ENCODE measurements at places on chromosomes 1 and 21.

- no peak for DNase-seq
These were observed 2.8 kb upstream of the ZNF678 start for GRCh38 chr1:227560393-227561173.

DNA sequence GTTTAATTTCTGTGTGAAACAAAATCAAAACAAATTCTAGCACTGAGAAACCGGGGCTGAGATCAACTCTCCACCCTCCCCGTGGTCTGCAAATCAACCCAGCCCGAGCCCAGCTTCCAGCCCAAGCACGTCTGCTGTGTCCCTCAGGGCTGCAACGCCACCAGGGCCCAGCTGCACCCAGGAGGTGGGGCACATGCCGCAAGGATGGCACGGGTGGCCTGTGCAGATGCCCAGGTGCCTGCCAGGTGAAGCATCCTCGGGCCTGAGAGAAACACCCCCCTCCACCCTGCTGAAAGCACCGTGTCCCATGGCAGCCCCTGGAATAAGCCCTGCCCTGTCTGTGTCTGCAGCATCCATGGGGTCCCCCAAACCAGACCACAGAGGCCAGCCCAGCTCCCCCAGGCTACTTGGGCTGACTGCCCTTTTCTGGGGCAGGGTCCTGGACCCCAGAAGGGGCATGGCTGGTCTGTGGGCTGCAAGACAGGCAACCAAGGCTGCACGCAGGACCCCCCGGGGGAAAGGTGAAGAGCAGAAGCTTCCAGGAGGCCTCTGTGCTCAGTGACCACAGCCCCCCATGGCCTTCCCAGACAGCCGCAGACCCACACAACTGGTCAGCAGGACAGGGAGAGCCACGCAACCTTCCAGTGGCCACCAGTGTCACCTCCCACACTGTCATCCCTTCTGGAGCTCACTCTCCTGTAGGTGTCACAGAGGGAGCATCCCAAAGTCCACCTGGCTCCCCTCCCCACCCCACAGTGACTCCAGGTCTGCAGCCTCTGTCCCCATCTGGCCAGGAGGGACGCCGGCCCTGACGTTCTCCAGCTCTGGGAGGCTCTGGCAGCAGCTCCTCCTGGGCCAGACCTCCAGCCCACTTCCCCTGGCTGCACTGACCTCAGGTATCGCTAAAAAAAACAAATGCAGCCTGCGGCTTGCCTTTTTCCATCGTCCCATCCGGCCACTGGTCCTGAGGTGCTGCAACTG lies 7.7 kb downstream of the WNT9A start:
- DNase-seq = no peak

DNA sequence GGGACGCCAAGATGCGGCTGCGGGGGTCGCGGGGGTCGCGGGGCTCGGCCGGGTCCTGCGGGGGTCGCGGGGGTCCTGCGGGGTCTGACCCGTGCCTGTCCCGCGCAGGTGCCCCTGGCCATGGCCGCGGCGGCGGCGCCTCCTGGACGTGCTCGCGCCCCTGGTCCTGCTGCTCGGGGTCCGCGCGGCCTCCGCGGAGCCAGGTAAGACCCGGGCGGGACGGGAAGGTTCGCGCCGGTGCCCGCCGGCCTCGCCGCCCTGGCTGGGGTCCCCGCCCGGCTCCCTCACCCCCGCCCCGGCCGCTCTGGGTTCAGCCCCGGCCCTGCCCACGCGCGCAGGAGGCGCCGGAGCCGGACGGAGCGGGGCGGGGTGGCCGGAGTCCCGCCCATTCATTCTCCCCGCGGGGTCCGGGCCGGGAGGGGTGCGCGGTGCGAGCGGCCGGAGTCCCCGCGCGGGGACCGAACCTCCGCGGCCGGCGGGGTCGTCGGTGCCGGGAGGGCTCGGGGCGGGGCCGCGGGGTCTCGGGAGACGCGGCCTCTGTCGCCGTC lies 380 bp downstream of the COL18A1 start:
- no peak for DNase-seq

DNA sequence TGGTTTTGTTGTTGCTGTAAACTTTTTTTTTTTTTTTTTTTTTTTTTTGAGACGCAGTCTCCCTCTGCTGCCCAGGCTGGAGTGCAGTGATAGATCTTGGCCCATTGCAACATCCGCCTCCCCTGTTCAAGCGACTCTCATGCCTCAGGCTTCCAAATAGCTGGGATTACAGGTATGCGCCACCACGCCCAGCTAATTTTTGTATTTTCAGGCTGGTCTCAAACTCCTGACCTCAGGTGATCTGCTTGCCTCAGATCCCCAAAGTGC lies 78.9 kb upstream of the SLC45A1 start:
- no peak for DNase-seq

DNA sequence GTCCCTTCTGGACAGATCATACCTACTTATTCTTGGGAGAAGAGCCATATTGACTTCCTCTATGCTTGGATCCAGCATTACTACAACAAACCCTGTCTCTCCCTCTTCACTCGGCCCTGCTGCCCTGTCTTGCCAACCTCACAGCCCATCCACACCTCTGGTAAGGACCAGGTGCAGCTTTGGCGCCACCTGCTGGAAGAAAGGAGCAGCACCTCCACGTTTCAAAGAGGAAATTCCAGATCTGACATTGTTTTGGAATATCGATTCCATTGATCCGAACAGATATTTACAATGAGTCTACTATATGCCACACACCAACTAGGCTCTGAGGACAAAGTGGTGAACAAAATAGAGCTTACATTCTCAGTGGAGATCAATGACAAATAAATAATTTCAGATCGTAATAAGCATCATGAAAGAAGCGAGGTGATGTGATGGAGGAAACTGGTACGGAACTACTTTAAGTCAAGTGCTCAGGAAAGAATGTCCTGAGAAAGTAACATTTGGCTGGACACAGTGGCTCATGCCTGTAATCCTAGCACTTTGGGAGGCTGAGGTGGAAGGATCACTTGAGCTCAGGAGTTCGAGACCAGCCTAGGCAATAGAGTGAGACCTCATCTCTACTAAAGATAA lies 18.7 kb downstream of the MFSD2A start:
- DNase-seq = peak; percentile 38
